Fibroblast of lung (primary cell): ENCODE measurements at places on chromosomes 12 and 14. TPM values are rescaled to one million over a fixed set of nuclear protein-coding genes. Genes with fewer than 3 reads are reported as not detected.
A peak's percentile ranks its signal among the peaks of the same experiment; 100 is the strongest.

GRCh38 chr12:11461433-11461832 is 66.1 kb upstream of the PRB2 start:
- no peaks in the 10 kb centered on the region for H3K27me3 ChIP-seq
- no peaks in the 10 kb centered on the region for H3K36me3 ChIP-seq
- H3K4me3 ChIP-seq: no peak overlapping the region
- no peaks in the 10 kb centered on the region for H3K4me1 ChIP-seq
- no peak for DNase-seq
- no peak overlapping the region for H3K27ac ChIP-seq

GRCh38 chr12:89960011-89960507 is 251.4 kb upstream of the ATP2B1 start:
- DNase-seq: no peak
- H3K4me1 ChIP-seq: no peaks in the 10 kb centered on the region
- H3K36me3 ChIP-seq: no peaks in the 10 kb centered on the region
- H3K4me3 ChIP-seq: no peak overlapping the region
- no peak overlapping the region for H3K27ac ChIP-seq

GRCh38 chr12:103801709-103802585 is 39.1 kb downstream of the NT5DC3 start:
- no peak overlapping the region for H3K27ac ChIP-seq
- H3K4me3 ChIP-seq: no peak overlapping the region

DNA sequence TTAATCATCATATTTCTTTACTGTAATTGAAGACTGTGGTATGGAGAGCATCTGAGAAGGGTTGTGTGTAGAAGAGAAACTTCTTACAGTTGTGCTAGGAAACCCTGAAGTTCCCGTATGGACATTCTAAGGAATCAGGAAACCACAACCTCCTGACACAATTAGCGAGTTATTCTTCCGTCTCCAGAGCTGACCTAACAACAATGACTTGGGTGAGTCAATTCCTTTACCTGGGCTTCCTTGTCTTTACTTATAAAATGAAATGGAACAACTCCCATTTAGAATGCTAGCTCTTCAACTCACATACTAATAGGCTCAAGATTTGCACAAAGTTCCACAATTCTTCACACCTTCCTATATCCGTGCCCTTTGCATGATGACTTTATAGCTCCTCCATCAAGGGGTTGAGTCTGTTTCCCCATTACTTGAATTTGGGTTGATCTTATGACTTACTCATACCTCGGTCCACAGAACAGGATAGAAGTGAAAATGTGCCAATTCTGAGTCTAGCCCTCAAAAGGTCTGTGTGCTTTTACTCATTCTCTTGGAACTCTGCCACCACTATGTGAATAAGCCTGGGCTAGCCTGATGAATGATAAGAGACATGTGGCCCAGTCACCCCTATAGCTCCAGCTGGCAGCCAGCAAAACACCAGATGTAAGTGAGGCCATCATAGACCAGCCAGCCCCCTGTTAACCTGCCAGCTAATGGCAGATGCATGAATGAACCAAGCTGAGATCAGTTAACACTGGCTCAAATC is 459.4 kb downstream of the ETNK1 start:
- H3K27ac ChIP-seq: no peak overlapping the region
- no peaks in the 10 kb centered on the region for H3K27me3 ChIP-seq
- no peak overlapping the region for H3K4me3 ChIP-seq

DNA sequence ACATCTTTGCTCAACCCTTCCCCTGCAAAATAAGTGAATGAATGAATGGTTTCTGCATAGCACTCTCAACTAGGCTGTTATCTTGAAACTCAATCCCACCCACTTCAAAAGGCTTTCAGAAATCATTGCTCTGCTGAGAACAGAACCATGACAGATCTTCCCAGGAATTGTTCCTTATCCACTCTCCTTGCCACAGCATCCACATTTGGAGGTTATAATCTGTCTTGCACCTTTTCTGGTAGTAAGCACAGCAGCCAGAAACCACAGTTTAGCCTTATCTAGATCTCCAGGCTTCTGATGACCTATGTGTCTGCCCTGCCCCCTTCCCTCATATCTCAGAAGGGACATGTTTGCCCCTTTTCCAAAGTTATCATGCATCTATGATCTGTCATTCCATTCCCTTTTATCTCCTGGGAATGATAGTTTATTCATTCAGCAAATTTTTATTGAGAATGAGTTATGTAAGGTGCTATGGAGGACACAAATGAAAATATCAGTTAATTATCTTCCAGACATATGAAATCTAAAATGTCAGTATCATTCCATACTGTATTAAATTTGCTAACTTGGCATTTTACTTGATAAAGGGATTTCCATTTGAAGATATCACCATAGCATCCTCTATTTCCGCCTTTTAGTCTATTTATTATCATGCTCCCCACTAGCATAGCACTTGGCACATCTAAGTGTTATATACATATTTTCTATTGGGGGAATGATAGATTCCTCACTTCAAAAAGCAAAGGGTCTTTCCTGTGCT is 21.4 kb downstream of the LGR5 start:
- no peak for DNase-seq
- no peak overlapping the region for H3K27ac ChIP-seq
- H3K4me1 ChIP-seq: no peaks in the 10 kb centered on the region
- no peaks in the 10 kb centered on the region for H3K36me3 ChIP-seq
- H3K27me3 ChIP-seq: no peaks in the 10 kb centered on the region

DNA sequence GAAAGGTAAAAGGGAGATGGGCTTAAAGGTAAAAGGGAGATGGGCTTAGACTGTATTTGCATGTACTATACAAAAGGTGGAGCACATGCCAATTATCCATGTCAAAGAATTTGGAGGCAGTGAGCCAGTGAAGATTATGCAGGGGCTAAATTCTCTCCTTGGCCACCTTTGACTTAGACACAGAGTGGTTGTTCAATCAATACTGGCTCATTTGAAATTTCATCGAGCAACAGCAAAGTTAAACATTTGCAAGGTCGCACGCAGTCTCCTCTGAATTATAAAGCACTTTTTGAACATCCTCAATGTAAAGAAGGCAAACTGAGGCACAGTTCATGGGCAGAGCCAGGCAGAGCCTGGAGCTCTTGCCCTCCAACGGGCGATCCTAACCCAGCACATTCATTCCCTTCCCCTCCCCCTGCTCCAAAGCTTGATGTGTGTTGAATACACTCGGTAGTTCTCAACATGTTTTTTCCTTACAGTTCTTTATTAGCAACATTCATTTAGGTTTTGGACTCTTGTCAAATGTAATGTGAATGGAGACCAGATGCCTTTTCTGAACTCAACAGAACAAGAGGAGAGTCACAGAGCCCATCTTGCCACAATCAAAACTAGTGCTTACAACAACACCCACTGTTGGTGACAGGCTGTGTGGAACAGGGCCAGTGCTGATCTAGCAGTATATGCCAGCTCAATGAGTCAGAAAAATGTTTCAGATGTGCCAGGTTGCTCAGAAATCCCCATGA is 169.7 kb upstream of the G2E3 start:
- DNase-seq: peak; percentile 16
- H3K4me1 ChIP-seq: no peaks in the 10 kb centered on the region
- H3K27ac ChIP-seq: no peak overlapping the region
- no peaks in the 10 kb centered on the region for H3K27me3 ChIP-seq
- no peaks in the 10 kb centered on the region for H3K36me3 ChIP-seq
- no peak overlapping the region for H3K4me3 ChIP-seq

DNA sequence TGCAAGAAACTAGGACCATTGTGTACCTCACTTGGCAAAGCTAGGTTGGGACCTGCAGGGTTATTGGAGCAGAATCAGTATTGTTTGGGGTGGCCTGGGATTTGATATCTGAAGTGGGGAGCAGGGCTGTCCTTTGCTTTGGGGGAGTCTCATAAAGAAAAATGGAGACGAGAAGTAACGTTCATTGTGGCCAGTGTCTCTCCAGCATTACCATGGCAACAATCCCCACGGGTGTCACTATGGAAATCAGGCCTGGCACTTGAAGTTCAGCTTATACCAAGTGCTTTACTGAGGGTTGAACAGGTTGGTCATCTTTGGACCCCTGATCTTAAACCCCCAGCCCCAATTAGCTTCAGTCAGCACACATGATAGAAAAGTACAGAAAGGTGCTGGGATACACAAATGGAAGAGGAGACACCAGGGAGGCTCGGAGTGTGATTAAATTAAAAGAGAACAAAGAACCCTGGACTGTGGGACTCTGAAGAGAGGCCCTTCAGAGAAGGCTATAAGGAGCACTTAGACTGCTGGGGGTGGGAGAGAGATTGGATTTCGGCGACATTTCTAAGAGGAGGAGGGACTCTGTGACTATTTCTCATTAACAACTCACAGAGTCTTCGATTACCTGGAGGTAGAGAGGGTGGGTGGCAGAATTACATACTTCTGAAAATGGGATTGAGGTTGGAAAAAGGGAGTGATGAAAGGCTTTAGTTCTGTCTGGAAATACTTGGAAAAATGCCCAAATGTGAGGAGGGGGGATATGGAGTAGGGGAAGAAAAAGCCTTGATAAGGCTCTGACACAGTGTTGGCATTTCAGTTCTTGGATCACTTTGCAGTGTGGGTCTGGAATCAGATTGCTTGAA is 3.7 kb downstream of the KIF5A start:
- no peak for DNase-seq
- H3K36me3 ChIP-seq: no peaks in the 10 kb centered on the region
- H3K4me3 ChIP-seq: no peak overlapping the region
- no peak overlapping the region for H3K27ac ChIP-seq
- peaks cover 16% of the 10 kb centered on the region for H3K27me3 ChIP-seq

DNA sequence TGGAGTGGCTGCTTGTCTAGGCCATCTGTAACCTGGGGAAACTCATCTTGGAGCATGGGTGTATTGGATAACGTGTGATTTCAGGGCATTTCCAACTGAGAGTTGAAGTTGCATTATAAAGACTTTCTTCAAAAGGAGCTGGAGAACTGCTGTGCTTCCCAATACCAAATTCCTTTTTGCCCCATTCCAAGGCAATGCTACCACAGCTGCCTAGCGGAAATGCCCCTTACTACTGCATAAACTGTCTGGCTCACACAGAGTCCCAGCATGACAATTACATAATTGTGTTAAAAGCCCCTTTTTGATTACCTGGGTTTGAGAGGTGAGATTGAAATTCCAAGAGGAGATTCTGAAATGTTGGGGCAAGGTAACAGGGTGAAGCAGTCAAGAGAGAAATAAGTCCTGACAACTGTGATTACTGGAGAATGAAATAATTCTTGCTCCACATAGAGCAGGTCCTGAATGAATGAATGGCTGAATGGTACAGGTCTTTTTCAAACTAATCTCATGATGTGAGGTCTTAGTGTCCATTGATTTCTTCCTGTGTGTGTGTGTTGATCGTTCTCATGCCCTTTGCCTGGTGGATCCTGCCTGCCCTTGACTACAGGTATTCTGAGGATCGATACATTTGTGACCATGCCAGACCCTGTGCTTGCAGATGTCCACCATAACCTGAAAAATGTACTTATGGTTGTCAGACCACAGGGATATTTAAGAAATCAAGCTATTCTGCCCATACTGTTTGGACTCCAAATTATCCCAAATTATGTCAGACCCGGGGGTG is 386.5 kb downstream of the GRIN2B start:
- no peaks in the 10 kb centered on the region for H3K27me3 ChIP-seq
- no peaks in the 10 kb centered on the region for H3K4me1 ChIP-seq
- no peak overlapping the region for H3K4me3 ChIP-seq
- H3K27ac ChIP-seq: no peak overlapping the region
- DNase-seq: no peak

DNA sequence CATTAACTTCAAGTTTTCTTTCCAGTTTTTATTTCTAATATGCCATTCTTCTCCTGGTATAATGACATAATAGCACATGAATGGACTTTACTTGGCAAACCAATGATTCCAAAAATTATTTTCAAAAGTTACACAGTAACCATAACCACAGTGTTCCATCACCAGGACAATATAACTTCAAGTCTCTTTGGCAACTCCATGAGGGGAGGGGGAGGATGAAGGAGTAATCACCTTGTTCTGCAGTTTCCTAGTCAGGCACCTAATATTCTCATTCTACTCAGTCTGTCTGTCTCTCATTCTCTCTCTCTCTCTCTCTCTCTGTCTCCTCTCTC is 66.6 kb downstream of the BTG1 start:
- no peak overlapping the region for H3K4me3 ChIP-seq
- peak; percentile 41 for DNase-seq
- no peaks in the 10 kb centered on the region for H3K27me3 ChIP-seq
- peak overlapping the region; percentile 62 for H3K27ac ChIP-seq
- no peaks in the 10 kb centered on the region for H3K36me3 ChIP-seq
- H3K4me1 ChIP-seq: peaks cover 26% of the 10 kb centered on the region

DNA sequence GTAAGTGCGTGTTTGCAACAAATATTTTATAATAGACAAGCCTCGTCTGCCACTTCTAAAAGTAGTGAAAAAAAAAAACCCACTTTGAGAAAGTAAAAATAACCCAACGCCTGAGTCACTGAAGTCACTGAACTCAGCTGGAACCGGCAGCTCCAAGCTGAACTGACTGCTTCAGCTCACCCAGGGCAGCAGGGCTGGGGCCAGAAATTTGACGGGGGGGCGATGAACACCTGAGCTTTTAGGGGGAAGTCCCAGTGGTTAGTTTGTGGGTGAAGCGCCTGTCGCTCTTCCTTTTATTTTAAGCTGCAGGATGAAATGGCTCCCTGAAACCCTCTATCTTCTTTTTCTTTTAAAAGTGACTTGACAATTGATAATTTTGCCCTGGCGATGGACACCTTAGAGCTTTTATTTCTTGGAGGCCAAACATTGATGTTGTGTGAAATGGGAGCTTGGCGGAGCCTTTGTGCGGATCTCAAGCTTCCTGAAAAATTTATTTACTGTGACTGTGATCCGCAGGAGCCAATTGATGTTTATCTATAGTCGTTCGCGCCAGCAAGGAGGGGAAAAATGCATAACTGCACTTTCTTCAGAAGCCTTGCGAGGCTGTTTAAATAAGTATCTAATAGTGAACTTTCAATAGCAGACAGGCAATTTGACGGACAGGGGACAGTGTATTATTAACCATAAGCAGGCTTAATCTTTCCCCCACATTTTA is 173.2 kb upstream of the MYL2 start:
- H3K27me3 ChIP-seq: no peaks in the 10 kb centered on the region
- no peaks in the 10 kb centered on the region for H3K4me1 ChIP-seq
- DNase-seq: no peak
- H3K27ac ChIP-seq: no peak overlapping the region

- no peak for DNase-seq
- no peaks in the 10 kb centered on the region for H3K27me3 ChIP-seq
- H3K4me1 ChIP-seq: no peaks in the 10 kb centered on the region
- no peaks in the 10 kb centered on the region for H3K36me3 ChIP-seq
These were observed at the start of gene CD27 for GRCh38 chr12:6444704-6445688. Gene CD27 (plus strand): TSS chr12:6444955. CDS start chr12:6445096, 141 bp downstream.

- H3K27ac ChIP-seq: no peak overlapping the region
- H3K4me1 ChIP-seq: no peaks in the 10 kb centered on the region
- no peak for DNase-seq
These were observed 267.3 kb upstream of the PDE3A start for GRCh38 chr12:20101046-20101445.

- peaks cover 8% of the 10 kb centered on the region for H3K27me3 ChIP-seq
- no peak for DNase-seq
- H3K36me3 ChIP-seq: no peaks in the 10 kb centered on the region
- no peaks in the 10 kb centered on the region for H3K4me1 ChIP-seq
These were observed 57.8 kb upstream of the VRK1 start for GRCh38 chr14:96739200-96739910.

The FIGNL2 gene
- 0.17 and 0.26 TPM in 2 replicates for total RNA-seq

The GLI1 gene
- total RNA-seq: 1.0 and 2.0 TPM in 2 replicates

The TSPAN11 gene
- 1.5 and 2.6 TPM in 2 replicates for total RNA-seq

The CFAP54 gene
- 5.1 and 7.1 TPM in 2 replicates for total RNA-seq

The ESPL1 gene
- 0.26 and 1.8 TPM in 2 replicates for total RNA-seq

The GALNT9 gene
- total RNA-seq: 0.51 and 2.8 TPM in 2 replicates

The FCF1 gene
- total RNA-seq: 26.7 and 29.2 TPM in 2 replicates

The ZNF641 gene
- total RNA-seq: 8.1 and 8.5 TPM in 2 replicates

The GLS2 gene
- under 0.01 and 0.17 TPM in 2 replicates for total RNA-seq

The SDSL gene
- 10.0 and 12.4 TPM in 2 replicates for total RNA-seq

The ENDOU gene
- 0.17 TPM in 1 of 2 replicates, not detected in the other for total RNA-seq

The TPPP2 gene
- total RNA-seq: not detected in 2 replicates

The KRT71 gene
- total RNA-seq: not detected in 2 replicates

The BRF1 gene
- total RNA-seq: 26.5 and 33.4 TPM in 2 replicates

The SIX4 gene
- total RNA-seq: 9.2 and 18.3 TPM in 2 replicates
